ENCODE measurements at places on chromosomes 13 and 19. TPM values are rescaled to one million over a fixed set of nuclear protein-coding genes. Genes with fewer than 3 reads are reported as not detected.

SHANK1 gene
- total RNA-seq: 0.98 TPM

LHB gene
- 0.48 TPM for total RNA-seq

GNA15 gene
- total RNA-seq: not detected

MCF2L gene
- total RNA-seq: under 0.01 TPM

SHISA7 gene
- not detected for total RNA-seq

MISP3 gene
- 0.33 TPM for total RNA-seq

CAMSAP3 gene
- not detected for total RNA-seq

FBXL3 gene
- total RNA-seq: 58.1 TPM

CEACAM7 gene
- not detected for total RNA-seq

KIRREL2 gene
- total RNA-seq: not detected

FGF22 gene
- total RNA-seq: not detected

GDF15 gene
- 159 TPM for total RNA-seq

OR4F17 gene
- total RNA-seq: not detected

PEAK3 gene
- not detected for total RNA-seq

ICAM4 gene
- not detected for total RNA-seq

TTC9B gene
- not detected for total RNA-seq

ANKRD27 gene
- 43.8 TPM for total RNA-seq

ANKLE1 gene
- total RNA-seq: 1.3 TPM

KLK1 gene
- not detected for total RNA-seq

CGB3 gene
- total RNA-seq: not detected

NRTN gene
- total RNA-seq: not detected

THAP8 gene
- 1.6 TPM for total RNA-seq

RAB20 gene
- 0.67 TPM for total RNA-seq

TEKTIP1 gene
- not detected for total RNA-seq

FCAR gene
- total RNA-seq: not detected

TMEM272 gene
- total RNA-seq: under 0.01 TPM

ATP4A gene
- not detected for total RNA-seq

ZNF729 gene
- not detected for total RNA-seq

Data from vein endothelial cell (primary cell).